ENCODE measurements at places on chromosomes 12 and 14.

DNA sequence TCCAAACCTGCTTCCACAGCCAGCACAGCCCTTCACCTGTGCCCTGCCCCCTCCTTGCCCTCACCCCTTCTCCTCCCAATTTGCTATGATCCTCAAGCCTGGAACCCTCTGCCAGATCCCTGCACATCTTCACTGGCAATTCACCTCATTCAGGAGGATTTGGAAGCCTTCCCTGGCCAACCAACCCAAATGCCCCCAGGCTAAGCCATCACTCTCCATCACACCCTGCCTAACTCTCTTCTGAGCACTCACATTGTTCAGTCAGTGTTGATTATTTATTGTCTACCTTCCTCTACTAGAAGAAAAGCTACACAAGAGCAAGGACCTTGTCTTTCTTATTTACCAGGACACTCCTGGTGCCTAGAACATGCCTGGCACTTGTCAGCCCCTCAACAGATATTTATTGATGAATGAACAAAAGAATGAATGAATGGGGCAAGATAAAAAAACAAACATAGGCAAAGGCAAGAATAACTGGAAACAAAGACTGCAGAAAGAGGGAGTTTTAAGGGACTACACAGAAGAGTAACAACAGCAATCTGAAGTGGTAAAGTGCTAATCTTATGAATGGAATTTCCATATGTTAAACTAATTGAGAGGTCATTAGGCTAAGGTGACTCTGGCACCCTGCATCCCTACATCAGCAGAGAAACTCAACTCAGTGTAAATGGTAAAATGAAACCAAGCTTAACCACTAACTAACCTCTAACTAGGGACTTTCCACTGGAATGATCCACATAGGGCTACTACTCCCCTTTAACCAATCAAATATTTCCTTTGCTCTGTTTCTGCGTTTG lies 33.4 kb downstream of the TMTC1 start:
- DNase-seq = no peak

DNA sequence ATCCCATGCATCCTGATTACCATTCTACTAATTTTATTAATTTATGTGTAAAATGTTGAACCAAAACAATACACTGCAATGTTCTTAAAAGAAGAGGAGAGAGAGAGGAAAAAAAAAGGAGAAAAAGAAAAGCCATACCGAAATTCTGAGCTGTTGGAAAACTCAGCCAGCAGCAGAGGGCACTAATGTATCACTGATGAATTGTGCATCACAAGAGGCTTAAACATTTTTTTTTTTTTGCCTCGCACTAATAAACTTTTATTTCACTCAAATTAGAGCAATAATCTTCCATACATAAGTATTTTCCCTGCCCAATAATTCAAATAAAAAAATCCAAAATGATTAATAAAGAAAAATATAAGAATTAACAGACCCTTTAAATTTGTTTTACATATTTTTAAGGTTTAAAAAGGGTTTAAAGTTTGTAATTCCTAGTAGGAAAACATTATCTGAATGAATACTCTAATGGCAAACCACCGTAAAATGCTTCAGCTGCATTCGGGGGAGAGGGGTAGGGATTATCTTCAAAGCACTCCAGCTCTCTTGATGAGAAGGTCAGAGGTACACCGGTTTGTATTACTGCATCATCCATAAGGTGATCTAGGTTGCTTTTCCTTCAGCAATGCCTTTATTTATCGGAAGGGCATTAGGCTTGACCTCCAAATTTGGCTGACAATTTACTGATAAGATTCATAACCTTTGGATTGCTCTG lies 41.9 kb downstream of the ATP23 start:
- DNase-seq = no peak

GRCh38 chr14:54622192-54622958 lies 55.4 kb downstream of the SAMD4A start:
- DNase-seq = no peak

GRCh38 chr14:81408595-81408994 lies 8.5 kb upstream of the STON2 start:
- DNase-seq = no peak

DNA sequence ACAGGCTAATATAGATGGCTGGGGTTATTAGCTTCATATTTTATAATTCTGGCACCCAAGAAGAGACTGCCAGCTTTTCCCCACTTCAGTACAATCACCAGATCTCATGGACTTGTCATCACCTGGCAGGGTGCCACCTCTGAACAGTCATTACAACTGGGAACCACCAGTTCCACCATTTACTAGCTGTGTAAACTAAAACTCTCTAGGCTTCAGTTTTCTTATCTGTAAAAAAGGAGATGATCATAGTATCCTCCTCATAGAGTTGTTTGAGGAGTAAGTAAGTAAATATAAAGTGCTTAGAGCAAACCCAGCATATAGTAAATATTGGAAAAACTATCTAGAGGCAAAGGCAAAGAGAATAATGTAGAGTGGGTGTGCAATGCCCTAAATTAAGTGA lies 19.3 kb downstream of the CPNE8 start:
- no peak for DNase-seq

- no peak for DNase-seq
Observed at GRCh38 chr12:54229624-54230212, 40.9 kb upstream of the SMUG1 start.

GRCh38 chr14:21070083-21070609 lies at the start of gene ARHGEF40:
Gene ARHGEF40, plus strand, starts transcription at chr14:21070304. Its CDS starts 93 bp downstream, at chr14:21070397.
- no peak for DNase-seq

- no peak for DNase-seq
Observed at GRCh38 chr14:101128478-101129321, 225.2 kb upstream of the RTL1 start.

DNA sequence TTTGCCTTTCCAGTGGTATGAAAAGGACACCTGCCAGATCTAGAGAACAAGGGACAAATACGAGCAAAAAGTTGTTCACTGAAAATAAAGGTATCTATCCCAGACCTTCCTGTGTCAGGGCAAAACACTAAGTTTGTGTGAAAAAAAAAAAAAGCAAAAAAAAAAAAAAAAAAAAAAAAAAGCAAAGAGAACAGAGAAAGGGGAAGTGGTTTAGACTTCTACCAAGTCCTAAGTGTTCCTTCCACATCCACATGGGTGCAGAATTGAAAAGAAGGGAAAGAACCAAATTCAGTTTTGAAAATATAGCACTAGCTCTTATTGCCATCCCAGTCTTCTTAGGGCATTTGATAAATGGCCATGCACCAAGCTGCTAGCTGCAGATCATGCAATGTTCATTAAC lies 41.7 kb downstream of the ZCRB1 start:
- no peak for DNase-seq

GRCh38 chr12:121252712-121253345 lies 42.9 kb downstream of the P2RX4 start:
- no peak for DNase-seq

DNA sequence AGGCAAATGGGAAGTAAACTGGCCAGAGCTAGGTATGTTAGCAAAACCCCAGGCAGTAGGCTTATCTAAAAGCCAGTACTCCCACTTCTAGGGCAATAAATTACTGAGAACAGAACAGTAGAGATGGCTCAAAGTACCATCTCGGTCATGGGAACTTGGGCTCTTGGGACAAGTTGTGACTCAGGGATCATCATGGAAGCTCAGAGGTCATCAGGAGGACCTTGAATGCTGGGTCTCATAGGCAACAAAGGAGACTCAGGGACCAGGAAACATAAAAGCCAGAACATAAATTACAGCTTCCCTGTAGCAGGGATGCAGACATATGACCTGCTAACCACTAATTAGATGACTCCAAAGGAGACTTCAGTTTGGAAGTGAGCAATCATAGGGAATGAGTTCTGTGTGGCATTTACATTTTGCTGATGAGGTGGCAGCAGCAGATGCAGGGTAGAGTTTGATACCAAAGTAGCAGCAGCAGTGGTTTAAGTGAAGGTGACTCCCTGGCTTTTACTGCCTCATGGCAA lies 97.6 kb upstream of the SCAF11 start:
- no peak for DNase-seq

DNA sequence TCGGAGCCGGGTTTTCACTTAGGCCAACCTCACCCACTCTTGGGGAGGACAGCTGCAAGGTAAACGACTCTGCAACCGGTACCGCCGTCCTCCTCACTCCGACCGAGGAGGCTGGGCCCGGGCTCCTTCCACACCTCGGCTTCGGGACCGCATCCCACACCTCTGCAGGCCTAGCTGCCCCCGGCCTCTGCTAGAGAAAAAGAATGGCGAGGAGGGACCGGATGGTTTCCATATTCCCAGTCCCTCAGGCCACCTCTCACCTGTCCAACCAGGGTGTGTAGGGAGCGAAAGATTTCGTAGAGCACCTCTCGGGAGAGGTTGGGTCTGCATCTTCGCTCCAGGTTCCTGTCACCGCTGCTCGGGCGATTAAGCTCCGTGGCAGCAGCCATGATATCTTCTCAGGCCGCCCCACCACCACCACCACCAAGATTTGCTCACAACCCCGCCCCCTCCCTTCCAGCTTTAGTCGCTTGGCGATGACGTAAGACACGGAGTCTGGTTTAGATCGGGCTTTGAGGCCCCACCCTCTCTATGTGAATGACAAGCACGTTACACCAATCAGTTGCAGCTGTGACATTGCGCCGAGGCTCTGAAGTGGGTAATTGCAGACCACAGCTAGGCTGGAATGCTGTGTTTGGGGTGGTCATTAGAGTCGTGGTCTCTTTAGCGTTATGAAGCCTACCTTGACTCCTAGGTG lies at the start of gene MBIP:
Gene MBIP (minus strand): TSS at position 438 of the 697 bp plus-strand sequence. CDS start 49 bp downstream, at position 389.
- peak; percentile 86 for DNase-seq

DNA sequence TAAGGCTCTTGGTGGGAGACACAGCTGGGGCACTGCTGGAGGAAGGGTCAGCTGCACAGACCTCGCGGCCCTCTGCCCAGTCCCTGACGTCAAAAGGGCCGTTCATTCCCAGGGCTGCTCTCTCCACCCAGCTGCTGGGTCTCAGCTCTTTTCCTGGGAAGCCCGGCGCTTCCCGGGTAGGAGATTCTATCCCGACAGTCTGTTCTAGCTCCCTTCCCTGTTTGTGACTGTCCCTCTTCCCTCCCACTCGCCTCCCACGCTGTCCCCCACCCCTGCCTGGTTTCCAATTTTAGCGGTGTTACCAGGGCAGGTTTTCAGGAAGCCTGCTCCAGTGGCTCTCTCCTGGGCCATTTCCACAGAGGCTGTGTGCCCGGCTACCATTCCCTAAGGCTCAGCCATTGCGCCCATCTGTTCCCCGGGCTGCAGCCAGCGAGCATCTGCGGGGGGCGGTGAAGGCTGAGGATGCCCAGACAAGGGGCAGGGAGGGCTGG lies 186.6 kb downstream of the CACNA1C start:
- DNase-seq = no peak

DNA sequence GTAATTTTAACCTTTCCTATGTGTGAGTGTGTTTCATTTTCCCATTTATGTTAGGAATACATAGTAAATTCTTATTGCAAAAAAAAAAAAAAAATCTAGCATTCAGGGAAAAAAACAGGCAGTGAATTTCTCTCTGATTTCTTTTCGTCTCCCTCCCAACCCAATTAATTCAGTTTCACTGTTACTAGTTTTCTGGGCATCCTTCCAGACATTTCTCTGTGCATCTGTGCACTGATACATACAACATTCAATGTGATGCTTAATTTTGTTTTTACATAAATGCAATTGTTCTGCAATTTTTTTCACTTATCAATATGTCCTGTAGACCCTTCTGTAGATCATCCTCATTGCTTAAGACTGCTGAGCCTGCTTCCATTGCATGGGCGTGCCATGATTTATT lies 694.3 kb upstream of the TBX3 start:
- no peak for DNase-seq

DNA sequence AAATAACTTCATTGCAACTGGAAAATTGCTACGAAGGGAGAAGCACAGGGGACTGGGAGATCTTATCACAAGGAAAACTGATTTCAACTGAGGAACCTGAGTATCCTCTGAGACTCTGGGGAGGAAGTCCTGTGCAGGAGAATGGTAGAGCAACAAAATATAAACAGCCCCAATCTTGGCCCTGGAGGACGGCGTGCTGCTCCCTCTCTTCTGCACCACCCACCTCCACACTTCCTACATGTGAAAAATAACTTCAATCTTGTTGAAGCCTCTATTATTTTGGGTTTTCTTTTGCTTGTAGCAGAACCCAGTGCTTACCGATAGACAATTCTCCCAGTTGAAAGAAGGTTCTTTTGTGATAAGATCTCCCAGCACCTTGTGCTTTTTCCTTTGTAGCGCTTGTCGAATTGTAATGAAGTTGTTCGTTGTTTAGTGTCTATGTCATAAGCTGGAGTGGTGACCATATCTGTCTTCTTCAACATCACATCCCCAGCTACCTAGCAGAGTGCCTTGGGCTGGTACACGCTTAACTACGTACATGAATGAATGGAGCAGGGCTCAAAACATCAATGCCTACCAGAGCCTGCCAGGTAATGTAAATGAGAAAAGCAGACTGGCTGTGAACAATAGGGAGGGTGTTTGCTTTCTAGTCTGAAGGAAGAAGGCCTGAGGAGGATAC lies 2.8 kb upstream of the CD4 start:
- DNase-seq = no peak

- DNase-seq = no peak
Observed at GRCh38 chr12:57016348-57016747, at the start of gene TAC3. Gene TAC3, minus strand, starts transcription at chr12:57016529. Its CDS starts 732 bp downstream, at chr12:57015797.

DNA sequence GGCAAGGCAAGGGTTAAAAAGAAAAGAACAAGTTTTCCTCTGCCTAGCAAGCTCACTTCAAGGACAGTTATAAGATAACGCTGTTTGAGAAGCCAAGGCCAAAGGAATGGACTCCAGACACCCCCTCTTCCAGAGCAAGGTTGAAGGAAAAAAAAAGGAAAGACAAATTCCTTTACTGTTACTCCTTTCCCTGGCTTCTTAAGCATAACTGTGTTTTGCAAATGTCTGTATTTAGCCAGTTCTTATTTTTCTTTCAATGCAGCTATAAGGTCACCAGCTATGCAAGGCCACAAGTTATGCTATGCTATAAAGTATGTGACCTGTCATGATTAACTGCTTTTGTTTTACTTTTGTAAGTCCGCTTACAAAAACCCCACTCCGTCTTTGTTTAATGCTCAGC lies 26.6 kb downstream of the ZNF410 start:
- no peak for DNase-seq

GRCh38 chr14:72686101-72686500 lies 207.8 kb downstream of the DPF3 start:
- no peak for DNase-seq

- DNase-seq = no peak
Observed at GRCh38 chr14:89667983-89668382, 250.9 kb upstream of the FOXN3 start.
